MM.1S (cell line): ENCODE measurements at places on chromosomes 11 and 22.

GRCh38 chr22:27456696-27457503 lies 344.7 kb downstream of the MN1 start:
- no peak for DNase-seq

- no peak for DNase-seq
These were observed 41.1 kb downstream of the DIXDC1 start for GRCh38 chr11:111978028-111978771.

GRCh38 chr11:67572747-67573419 lies 10.7 kb upstream of the GSTP1 start:
- DNase-seq, result peak; percentile 63

DNA sequence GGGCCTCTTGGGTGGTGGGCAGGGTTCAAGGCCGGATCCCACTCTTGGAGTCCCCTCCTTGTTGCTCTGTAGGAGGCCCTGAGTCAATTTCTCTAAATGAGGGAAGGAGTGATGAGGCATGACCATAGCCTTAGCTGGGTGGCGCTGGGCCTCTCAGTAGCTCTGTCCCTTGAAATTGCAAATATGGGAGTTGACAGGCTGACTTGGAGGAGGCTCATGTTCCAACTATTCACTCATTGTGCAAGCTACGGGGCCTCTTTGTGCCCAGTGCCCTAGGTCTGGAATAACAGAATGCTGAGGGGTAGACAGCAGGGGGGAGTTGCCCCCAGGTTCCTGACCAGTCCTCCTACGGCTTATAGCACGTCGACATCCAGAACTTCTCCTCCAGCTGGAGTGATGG lies 8.0 kb downstream of the SELENOM start:
- DNase-seq, result no peak

DNA sequence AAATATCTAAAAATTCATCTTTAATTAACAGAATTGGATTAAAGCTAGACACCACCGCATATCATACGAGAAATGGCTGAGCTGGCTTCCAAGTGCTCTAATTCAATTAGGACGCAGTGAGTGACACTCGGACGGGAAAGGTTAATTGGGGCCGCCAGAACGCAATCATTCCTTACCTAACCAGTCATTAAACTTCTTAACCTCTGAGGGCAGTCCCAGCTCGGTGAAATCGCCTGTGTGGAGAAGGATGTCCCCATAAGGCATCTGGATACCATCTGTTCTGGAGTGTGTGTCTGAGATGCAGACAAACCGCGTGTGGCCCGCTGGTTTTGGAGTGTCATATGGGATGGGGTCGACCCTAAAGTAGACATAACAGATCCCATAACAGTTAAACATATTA lies 50.3 kb downstream of the MPPED2 start:
- no peak for DNase-seq
